ENCODE measurements at places on chromosomes 6 and 20.
A peak's percentile ranks its signal among the peaks of the same experiment; 100 is the strongest.

GRCh38 chr20:3563133-3563532 lies 92.3 kb downstream of the ATRN start:
- no peak for DNase-seq

- no peak for DNase-seq
Measured at GRCh38 chr6:109768485-109768884, 77.4 kb downstream of the FIG4 start.

- DNase-seq = no peak
Measured at GRCh38 chr20:18477218-18477617, 10.0 kb downstream of the POLR3F start.

DNA sequence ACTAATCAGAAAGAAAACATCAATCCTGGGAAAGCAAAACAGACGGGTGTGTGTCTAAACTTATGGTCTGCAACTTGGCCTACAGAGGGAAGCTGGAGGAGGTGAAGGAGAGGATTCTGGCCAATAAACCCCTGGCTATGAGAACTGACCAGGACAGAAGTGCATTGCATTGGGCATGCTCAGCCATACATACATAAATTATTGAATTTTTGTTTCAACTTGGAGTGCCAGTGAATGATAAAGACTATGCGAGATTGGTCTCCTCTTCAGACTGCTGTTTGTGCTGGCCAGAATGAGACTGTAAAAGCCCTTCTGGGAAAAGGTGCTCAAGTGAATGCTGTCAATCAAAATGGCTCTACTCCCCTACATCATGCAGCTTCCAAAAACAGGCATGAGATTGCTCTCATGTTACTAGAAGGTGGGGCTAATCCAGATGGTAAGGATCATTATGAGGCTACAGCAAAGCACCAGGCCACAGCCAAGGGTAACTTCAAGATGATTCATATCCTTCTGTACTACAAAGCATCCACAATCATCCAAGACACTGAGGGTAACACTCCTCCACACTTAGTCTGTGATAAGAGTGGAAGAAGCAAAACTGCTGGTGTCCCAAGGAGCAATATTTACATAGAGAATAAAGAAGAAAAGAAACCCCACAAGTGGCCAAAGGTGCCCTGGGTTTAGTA lies 17.4 kb downstream of the ADNP start:
- DNase-seq = no peak

DNA sequence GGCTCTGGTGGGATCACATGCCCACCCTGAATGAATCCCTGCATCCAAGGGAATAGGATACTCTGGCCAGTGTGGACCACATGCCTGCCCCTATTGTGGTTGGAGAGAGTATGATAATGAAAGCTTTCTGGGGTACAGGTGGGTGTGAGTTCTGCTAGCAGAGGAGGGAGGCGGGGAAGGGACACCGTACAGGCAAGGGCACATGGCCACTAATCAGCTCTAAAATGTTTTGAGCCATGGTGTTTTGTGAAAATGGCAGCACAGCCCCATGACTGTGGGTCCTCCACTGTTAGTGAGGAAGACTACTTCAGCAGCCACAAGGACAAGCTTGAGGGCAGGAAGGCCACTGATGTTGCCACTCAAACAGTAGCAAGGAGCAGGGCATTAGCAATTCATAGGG lies 11.9 kb upstream of the DHX35 start:
- DNase-seq = no peak

- DNase-seq = no peak
Measured at GRCh38 chr20:1477896-1478490, 11.3 kb upstream of the NSFL1C start.

GRCh38 chr20:37657924-37658804 lies 35.7 kb upstream of the CTNNBL1 start:
- no peak for DNase-seq

DNA sequence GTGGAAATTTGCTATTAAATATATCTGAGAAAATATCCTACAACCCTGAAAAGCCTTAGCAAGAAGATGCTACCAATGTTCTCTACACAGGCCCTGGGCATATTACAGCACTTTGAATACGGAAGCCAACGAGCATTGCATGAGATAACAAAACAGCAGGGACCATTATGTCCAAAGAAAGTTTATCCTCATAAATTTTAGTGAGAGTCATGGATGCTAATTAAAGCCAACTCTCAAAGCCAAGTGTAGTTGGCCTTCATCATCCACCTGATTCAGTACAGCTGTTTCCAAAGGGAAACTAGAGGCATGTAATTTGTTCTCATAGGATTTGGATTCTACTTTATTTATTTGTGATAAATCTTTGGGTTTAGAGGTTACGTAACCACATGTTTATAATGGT lies 564.8 kb downstream of the RFPL4B start:
- no peak for DNase-seq

GRCh38 chr6:31533455-31533841 lies 4.7 kb downstream of the MCCD1 start:
- no peak for DNase-seq

GRCh38 chr6:149580880-149581279 lies 14.7 kb downstream of the GINM1 start:
- no peak for DNase-seq

- DNase-seq = no peak
Measured at GRCh38 chr20:11569163-11569562, 348.5 kb upstream of the BTBD3 start.

- DNase-seq = no peak
Measured at GRCh38 chr6:131251590-131252199, 116.4 kb downstream of the AKAP7 start.

- DNase-seq = no peak
Measured at GRCh38 chr20:4056880-4057279, 41.5 kb upstream of the RNF24 start.

DNA sequence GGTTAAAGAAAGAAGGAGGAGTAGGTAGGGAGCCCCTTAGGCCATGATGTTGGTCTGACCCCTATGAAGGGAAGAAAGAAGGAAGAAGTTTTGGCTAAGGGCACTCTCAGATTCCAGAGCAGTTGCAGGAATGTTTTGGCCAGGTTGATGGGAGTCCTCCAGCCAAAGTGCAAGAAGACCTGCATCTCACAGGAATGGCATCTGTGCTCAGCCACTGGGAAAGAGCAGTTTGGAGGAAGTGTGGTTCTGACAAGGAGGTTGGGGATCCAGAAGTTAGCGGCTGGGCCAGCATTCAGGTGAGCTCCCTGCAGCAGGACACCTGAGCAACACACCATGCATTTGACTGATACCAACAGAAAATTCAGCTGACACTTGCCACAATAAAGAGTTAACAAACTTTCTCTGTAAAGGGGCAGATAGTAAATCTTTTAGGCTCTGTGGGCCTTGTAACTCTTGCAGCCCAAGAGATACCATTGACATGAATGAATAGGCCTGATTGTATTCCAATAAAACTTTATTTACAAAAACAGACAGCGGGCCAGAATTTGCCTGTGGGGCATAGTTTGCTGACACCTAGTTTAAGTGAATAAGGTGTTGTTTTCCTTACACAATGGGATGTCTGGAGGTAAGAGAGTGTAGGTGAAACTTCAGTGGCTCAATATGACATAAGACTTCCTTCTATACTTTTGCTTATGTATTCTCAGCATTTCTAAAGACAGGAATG lies 71.0 kb downstream of the EDN1 start:
- no peak for DNase-seq

GRCh38 chr6:100549406-100550167 lies 84.9 kb upstream of the SIM1 start:
- no peak for DNase-seq

DNA sequence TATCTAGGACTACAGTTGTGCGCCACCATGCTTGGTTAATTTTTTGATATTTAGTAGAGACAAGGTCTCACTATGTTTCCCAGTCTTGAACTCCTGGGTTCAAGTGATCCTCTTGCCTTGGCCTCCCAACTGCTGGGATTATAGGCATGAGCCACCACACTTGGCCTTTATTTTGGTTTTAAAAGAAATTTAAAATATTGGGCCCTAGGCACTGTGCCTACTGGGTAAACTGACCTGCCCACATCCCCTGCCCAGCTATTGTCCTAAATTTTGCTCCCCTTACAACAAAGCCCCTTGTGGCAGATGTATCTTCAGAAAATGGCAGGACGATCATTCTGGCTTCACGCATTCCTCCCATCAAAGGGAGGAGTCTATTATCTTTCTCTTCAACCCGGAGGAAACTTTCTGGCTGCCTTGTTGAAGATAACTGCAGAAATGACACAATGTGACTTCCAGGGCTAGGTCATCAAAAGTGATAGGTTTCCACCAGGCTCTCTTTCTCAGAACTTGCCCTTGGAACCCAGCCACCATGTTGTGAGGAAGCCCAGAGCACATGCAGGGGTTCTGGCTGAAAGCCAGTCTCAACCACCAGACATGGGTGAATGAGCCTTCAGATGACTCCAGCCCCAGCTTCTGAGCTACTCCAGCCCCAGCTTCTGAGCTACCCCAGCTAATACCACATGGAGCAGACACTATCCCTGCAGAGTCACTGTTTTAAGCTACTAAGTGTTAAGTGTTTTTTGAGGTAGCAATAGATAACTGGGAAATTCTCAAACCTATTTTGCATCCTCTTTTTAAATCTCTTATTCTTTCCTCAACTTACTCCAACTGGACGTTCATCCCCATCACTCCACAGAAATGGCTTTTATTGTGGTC lies 4.6 kb upstream of the GUCA1B start:
- peak; percentile 91 for DNase-seq

DNA sequence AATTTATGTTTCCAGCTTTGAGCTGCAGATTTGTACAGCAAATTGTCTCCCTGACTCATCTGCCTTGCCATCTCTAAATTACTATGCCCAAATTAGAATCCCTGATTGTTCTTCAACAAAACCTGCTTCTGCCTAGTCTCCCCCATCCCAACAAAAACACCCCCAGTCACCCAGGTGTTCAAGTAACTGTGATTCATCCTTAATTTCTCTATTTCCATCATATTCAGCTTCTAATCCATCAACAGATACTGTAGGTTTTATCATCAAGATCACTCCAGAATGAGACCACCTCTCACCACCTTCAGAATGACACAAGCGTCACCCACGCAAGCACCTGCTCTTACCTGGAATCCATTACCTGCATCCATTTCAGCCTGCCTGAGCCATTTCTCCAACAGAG lies 498.5 kb downstream of the PRKN start:
- DNase-seq = no peak

GRCh38 chr20:16257021-16257420 lies 316.2 kb downstream of the KIF16B start:
- no peak for DNase-seq

- DNase-seq = no peak
Measured at GRCh38 chr6:83917001-83917400, 57.5 kb downstream of the CYB5R4 start.

- DNase-seq = no peak
Measured at GRCh38 chr6:22506496-22506895, 62.9 kb upstream of the HDGFL1 start.

DNA sequence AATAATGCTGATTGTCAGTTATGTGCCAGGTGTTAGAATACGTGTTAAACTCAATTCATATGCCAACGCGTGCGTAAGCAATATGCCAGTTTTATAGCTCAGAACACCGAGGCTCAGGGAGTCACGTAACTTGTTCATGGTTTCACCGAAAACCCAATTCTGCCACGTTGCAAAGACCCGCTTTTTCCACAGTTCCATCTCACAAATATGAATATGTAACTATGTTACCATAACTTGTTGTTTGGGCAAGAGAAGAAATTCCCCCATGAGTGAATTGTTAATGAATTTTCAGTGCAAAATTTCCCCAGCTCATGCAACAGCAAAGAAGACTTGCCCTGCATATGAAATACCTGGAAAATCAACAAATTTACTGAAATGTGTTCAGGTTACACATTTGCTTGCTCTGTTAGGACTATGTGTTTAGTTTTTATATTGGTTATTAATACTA lies 30.1 kb downstream of the SF3B5 start:
- no peak for DNase-seq

GRCh38 chr20:45253261-45253660 lies 1.1 kb downstream of the SLPI start:
- DNase-seq = no peak

DNA sequence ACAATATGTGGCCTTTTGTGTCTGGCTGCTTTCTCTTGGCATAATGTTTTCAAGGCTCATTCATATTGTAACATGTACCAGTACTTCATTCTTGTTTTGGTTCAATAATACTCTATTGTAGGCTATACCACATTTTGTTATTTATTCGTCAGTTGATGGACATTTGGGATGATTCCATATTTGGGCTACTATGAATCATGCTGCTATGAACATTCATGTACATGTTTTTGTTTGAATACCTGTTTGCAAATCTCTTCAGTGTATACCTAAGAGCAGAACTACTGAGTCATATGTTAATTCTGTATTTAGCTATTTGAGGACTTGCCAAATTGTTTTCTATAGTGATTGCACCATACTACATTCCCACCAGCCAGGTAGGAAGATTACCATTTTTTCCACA lies 259.9 kb downstream of the GMPR start:
- DNase-seq = no peak

DNA sequence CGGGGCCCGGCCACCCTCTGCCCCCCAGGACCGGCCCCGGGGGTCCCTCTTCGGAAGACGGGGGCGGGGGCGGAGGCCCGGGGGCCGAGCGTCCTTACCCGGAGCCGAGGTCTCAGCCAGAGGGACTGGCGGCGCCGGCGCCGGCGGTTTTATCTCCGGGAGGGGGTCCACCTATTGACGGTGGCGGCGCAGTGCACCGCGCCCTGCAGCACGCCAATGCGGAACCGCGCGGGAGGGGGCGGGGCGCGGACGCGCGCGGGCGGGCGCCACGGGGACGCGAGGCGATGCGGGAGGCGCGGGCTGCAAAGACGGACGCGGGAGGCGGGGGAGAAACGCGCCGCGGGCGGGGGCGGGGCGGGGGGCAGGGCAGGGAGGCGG lies at the start of gene EEF1A2:
TSS of gene EEF1A2 (minus strand) at position 124 of the 378 bp plus-strand sequence. CDS start 1,320 bp downstream, outside the sequence.
- DNase-seq = peak; percentile 37

DNA sequence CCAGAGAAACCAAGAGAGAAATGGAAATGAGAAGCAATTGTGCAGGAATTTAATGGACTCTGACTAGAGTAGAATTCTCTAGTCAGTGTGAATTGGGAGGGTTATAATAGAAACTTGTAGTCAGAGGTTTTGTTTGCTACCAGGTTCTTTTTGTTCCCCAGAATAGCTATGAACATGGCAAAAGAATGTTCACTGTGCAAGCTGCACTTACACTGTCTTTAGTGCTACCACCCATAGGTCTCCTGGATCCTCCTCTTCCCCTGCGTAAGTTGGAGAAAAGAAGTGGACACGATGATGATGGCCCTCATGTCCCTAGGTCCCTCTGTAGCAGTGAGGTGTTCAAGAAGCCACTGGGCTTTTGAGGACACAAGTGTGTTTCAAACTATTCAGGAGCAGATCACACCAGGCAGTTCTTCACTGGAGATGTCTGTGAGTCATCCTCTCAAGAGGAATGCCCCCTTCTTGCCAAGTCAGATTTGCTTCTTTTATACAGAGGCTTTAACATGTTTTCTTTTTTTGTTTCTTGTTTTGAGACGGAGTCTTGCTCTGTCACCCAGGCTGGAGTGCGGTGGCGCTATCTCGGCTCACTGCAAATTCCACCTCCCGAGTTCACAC lies 47.6 kb upstream of the SMIM8 start:
- DNase-seq = no peak

Measured in erythroblast (primary cell).